ENCODE measurements at places on chromosomes 2 and 18.

DNA sequence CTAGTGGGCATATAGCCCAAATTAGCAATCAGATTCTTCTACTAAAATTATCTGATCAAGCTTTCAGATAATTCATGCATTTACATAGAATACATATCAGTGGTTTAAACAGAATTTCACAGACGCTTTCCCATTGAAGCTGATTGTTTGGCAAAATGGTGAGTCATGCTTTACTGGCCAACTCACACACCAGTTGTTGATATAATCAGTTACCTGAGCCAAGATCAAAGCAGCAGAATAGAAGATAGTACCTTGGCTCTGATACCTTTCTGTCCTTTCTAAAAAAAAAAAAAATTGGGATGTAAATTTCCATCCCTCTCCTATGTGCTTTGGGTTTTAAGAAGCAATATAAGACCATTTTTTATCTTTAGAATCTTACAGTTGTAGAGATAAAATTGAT lies 178.0 kb downstream of the MCFD2 start:
- no peak for DNase-seq

- peak; percentile 15 for DNase-seq
Observed at GRCh38 chr2:122960759-122961641, 1064.1 kb upstream of the CNTNAP5 start.

- DNase-seq: peak; percentile 12
Observed at GRCh38 chr18:29248805-29249204, 1071.9 kb upstream of the CDH2 start.

DNA sequence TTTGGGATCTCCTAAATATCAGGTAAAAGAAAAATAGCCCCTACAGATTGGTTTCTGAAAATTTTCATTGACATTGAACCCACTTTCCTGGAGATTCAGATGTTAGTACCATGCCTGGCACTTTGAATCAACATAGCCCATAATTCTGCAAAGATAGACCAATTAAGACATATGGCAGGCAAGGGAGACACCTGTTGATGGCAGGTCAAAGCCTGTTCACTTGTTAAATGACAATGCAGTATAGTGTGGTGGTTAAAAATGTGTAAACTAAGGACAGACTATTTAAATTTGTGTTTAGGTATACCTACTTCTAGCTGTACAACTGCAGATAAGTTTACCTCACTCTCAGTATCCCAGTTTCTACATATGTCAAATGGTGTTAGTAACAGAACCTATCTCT lies 178.1 kb upstream of the MMADHC start:
- DNase-seq: no peak

GRCh38 chr18:38752430-38752829 lies 1186.8 kb upstream of the CELF4 start:
- DNase-seq: peak; percentile 2

- DNase-seq: peak; percentile 73
Observed at GRCh38 chr2:25566694-25567093, 106.7 kb downstream of the DTNB start.

DNA sequence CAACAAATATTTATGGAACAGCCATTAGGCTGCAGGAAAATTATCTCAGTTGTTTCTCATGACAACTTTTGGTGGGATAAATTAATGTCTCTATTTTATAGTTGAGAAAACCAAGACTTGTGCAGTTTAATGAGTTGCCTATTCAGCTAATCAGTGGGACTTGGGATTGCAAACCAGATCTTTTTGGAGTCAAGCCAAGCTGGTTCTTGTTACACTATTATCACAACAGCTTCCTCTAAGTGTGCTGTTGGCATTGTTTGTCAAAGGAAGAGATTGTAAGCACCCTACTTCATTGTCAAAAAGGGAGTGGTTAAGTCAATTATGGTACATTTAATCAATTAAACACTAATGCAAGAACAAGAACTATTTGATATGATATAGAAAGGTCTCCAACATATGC lies 119.2 kb downstream of the PAX3 start:
- DNase-seq: no peak

DNA sequence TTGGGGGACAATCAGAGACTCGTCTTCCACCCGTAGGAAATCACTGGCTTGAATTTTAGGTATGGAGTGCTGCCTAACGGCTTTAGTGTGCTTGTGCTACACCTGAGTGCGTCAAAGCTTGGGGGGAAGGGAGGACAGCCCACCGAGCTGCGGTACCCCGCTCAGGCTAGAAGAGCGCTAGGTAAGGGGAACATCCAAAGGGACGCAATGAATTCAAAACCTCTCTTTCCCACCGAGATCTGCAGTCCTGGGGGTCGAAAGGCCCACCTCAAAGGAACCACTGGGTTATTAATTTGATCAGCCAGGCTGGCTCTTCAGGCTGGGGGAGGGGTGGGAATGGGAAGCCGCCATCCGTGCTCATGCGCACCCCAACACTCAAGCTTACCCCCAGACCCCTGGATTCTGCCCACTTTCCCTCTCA lies 2.7 kb downstream of the EPHA4 start:
- DNase-seq: no peak

DNA sequence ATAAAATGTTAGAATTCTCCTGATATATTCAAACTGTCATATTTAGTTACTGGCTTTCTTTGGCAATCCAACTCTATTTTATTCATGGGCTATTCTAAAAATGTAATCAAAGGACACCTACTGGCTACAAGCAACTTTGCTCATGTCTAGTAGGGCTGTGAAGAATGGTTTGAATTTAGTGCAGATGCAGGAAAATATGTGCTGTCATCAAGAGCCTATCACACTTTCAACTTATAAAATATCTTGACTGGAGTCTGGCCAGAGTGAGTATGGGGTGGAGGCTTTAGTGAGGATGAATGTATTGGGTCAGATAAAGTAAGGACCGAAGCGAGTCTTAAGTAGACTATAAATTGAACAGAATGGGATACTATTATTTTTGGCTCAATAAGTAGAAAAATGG lies 343.4 kb upstream of the SPRED2 start:
- no peak for DNase-seq

- DNase-seq: no peak
Observed at GRCh38 chr2:15788455-15788829, 151.9 kb upstream of the MYCN start.
